ENCODE measurements at places on chromosomes 4 and X.

- no peak for DNase-seq
These were observed 56.6 kb downstream of the ARHGAP6 start for GRCh38 chrX:11609109-11609508.

GRCh38 chrX:153421856-153422255, 10.6 kb downstream of the ZFP92 start:
- DNase-seq, result no peak

- DNase-seq, result no peak
These were observed 174.0 kb downstream of the SOWAHB start for GRCh38 chr4:76723924-76724323.

DNA sequence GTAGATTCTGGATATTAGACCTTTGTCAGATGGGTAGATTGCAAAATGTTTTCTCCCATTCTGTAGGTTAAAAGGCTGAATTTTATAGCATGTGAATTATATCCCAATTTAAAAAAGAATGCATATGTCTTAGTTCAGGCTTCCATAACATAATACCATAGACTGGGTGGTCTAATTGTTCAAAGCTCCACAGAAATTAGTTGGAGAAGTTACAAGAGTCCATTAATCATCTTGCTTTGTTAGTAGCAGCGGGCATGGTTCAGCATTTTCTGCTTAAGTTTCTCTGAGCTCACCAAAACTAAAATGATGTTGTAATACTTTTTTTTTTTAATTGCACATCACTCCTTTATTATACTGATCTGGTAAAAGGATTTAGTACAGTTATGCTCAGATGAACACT, 1.8 kb downstream of the PGAM4 start:
- DNase-seq, result no peak

GRCh38 chr4:36551697-36552214, 270.3 kb downstream of the DTHD1 start:
- DNase-seq, result no peak

DNA sequence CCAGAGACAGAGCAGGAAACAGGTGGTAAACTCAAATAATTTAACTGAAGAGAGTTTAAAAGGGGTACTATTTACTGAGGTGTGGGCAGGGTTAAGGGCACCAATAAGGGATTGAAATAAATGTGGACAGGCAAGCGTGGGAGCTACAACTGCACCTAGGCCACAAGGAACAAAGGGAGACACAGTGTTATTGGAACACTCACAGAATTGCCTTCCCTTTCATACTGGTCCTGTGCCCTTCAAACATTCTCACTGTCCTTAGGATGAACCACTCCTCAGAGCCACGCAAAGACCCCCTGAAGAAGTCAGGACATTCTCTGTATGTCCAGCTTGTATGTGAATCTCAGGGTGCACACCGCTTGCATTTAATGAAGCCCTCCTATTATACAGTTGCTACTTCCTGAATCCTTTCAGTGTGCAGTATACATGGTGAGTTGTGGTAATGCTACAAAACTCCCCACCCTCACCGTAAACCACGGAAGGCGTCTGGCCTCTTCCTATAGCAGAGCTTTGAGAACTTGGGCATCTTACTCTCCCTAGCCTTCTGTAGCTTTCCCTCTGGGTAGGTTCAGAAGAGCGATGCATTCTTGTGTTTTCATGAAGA, 9.6 kb upstream of the MRPL1 start:
- no peak for DNase-seq
